ENCODE measurements at places on chromosomes 6 and 20. TPM values are rescaled to one million over a fixed set of nuclear protein-coding genes. Genes with fewer than 3 reads are reported as not detected.

The OR2H1 gene
- total RNA-seq: not detected

The THBD gene
- total RNA-seq: 50.1 TPM

The SAMD5 gene
- 11.2 TPM for total RNA-seq

The GRM4 gene
- not detected for total RNA-seq

The ADGB gene
- not detected for total RNA-seq

The MLIP gene
- total RNA-seq: 1.2 TPM

The EYS gene
- 1.4 TPM for total RNA-seq

The PSMB8 gene
- 25.7 TPM for total RNA-seq

The TCEA2 gene
- 23.8 TPM for total RNA-seq

The CASS4 gene
- total RNA-seq: 0.13 TPM

The FAM217A gene
- not detected for total RNA-seq

The TPD52L1 gene
- total RNA-seq: 182 TPM

The CLPSL1 gene
- total RNA-seq: not detected

The SLC52A3 gene
- total RNA-seq: 0.33 TPM

The NTSR1 gene
- 0.08 TPM for total RNA-seq

The PDE7B gene
- 9.2 TPM for total RNA-seq

The ZBTB12 gene
- total RNA-seq: 4.4 TPM

The PTPRK gene
- total RNA-seq: 80.2 TPM

The GSTA1 gene
- total RNA-seq: 1,195 TPM

The TFAP2D gene
- not detected for total RNA-seq

The CALHM4 gene
- not detected for total RNA-seq

The ABCF1 gene
- 36.5 TPM for total RNA-seq

The KIAA1755 gene
- total RNA-seq: 2.0 TPM

The FGD2 gene
- 2.5 TPM for total RNA-seq

The DUSP15 gene
- total RNA-seq: 23.5 TPM

The RGS19 gene
- total RNA-seq: 8.8 TPM

Measured in hepatocyte (in vitro differentiated cells).